HepG2 (cell line): ENCODE measurements at places on chromosomes 4 and X.
A peak's percentile ranks its signal among the peaks of the same experiment; 100 is the strongest.

DNA sequence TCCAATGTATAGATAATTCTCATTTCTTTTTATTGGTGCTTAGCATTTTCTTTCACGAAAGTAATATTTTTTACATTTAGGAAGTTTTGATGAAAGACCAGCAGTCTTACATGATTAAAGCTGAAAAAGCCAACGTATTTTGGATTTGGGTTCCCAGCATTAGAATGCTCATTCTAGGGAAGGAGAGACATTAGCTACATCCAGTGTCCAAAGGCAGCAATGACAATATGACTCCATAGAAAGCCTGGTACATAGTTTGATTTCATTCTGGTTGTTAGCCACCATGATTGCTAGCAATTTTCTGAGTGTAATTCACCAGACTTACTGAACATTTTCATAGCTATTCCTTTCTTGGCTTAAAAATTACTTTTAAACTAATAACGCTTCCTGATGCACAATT, 1397.5 kb downstream of the PCDH7 start:
- no peak for DNase-seq

DNA sequence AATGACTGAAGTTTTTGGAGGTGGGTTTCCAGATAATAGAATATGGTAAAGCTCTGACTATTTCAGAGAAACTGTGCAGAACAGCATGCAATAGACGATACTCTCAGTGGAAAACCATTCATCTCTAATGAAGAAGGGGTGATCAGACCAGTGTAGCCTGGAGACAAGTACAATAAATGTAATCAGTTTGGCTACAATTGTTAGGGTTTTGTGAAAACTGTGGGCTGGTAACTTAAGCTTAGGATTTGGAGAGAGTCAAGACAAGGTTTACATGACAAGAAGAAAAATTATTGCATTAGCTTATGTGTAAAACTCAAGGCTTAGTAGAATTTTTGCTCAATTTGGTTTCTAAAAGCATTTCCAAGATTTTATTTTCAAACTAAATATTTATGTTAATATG, 241.5 kb upstream of the ANKRD50 start:
- no peak for DNase-seq

GRCh38 chr4:86302251-86302650, 57.6 kb downstream of the MAPK10 start:
- peak; percentile 3 for DNase-seq

- no peak for DNase-seq
These were observed 749.5 kb upstream of the PCDH7 start for GRCh38 chr4:29970626-29971025.

GRCh38 chr4:29770627-29771026, 949.5 kb upstream of the PCDH7 start:
- DNase-seq = no peak
